ENCODE measurements at places on chromosomes 5 and 9. TPM values are rescaled to one million over a fixed set of nuclear protein-coding genes. Genes with fewer than 3 reads are reported as not detected.

SLC27A4 gene
- total RNA-seq = 30.5 TPM

PNPLA7 gene
- total RNA-seq = 1.6 TPM

PCDHGC5 gene
- total RNA-seq = not detected

AQP7 gene
- not detected for total RNA-seq

MELK gene
- 57.9 TPM for total RNA-seq

MYMK gene
- total RNA-seq = not detected

ENTR1 gene
- 66.4 TPM for total RNA-seq

OSMR gene
- 0.07 TPM for total RNA-seq

DNA sequence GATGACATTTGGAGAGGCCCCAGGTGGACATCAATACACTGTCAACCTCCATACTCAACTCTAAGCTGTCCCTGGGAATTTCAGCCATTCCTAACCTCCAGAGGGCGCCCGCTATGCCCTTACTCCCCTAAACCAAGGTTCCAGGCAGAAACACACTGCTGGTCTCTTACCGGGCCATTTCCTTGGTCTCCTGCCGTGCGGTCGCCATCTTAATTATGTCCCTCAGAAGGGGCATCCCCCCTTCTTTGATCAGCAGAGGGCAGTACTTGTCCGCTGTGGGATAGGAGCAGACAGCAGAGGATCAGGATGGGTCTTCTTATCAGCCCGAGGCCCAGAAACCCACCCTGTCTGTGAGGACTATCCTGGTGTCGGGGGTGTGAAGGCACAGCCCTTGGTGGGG lies 9.3 kb upstream of the ZDHHC12 start:
- no peak for DNase-seq
- no peak overlapping the region for H3K4me3 ChIP-seq
- no peaks in the 10 kb centered on the region for H3K27me3 ChIP-seq
- H3K27ac ChIP-seq = no peak overlapping the region
- H3K36me3 ChIP-seq = peaks cover 5% of the 10 kb centered on the region

GRCh38 chr5:44891116-44891515 lies 82.4 kb downstream of the MRPS30 start:
- peaks cover under 1% of the 10 kb centered on the region for H3K4me1 ChIP-seq
- H3K27me3 ChIP-seq = peaks cover 3% of the 10 kb centered on the region
- no peaks in the 10 kb centered on the region for H3K36me3 ChIP-seq
- no peak for DNase-seq
- no peak overlapping the region for H3K27ac ChIP-seq
- no peak overlapping the region for H3K4me3 ChIP-seq

GRCh38 chr9:80679916-80680315 lies 1009.4 kb downstream of the TLE1 start:
- no peak for DNase-seq
- no peaks in the 10 kb centered on the region for H3K27me3 ChIP-seq
- H3K4me1 ChIP-seq = no peaks in the 10 kb centered on the region
- no peaks in the 10 kb centered on the region for H3K36me3 ChIP-seq
- H3K27ac ChIP-seq = no peak overlapping the region
- no peak overlapping the region for H3K4me3 ChIP-seq

- H3K27ac ChIP-seq = no peak overlapping the region
- H3K4me3 ChIP-seq = no peak overlapping the region
- no peak for DNase-seq
Observed at GRCh38 chr9:121820286-121821005, 169.0 kb downstream of the DAB2IP start.

- H3K4me3 ChIP-seq = no peak overlapping the region
- H3K36me3 ChIP-seq = no peaks in the 10 kb centered on the region
- DNase-seq = no peak
- no peak overlapping the region for H3K27ac ChIP-seq
Observed at GRCh38 chr9:2228641-2229040, 213.5 kb downstream of the SMARCA2 start.

DNA sequence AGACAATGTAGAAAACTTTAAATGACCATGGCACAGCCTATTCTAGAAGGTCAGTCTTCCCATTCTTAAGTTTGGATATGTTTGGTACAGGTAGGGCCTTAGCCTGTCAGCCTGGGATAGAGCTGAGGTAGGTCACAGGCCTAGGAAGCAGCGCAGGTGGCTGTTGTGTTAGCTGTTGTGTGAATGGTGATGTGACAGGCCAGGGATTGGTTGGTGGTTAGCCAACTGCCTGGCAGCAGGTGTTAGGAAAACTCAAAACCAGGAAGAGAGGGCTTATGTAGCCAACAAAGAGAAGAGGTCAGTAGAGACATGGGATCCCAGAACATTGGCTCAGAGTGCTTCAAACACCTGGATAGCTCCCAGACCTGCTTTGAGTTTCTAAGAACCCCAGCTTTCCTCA lies 84.2 kb downstream of the FBXO38 start:
- peaks cover 15% of the 10 kb centered on the region for H3K27me3 ChIP-seq
- H3K4me1 ChIP-seq = no peaks in the 10 kb centered on the region
- H3K36me3 ChIP-seq = no peaks in the 10 kb centered on the region
- no peak for DNase-seq

- H3K27ac ChIP-seq = peak overlapping the region; percentile 98
- peaks cover 43% of the 10 kb centered on the region for H3K36me3 ChIP-seq
- H3K4me1 ChIP-seq = peaks cover 22% of the 10 kb centered on the region
- H3K4me3 ChIP-seq = peak overlapping the region; percentile 99
Observed at GRCh38 chr5:79612667-79613198, 492 bp downstream of the TENT2 start.

GRCh38 chr5:145811834-145812625 lies 23.1 kb downstream of the PRELID2 start:
- no peak for DNase-seq
- no peaks in the 10 kb centered on the region for H3K36me3 ChIP-seq
- H3K4me1 ChIP-seq = no peaks in the 10 kb centered on the region
- no peaks in the 10 kb centered on the region for H3K27me3 ChIP-seq
- H3K4me3 ChIP-seq = no peak overlapping the region

- H3K27me3 ChIP-seq = peaks cover 21% of the 10 kb centered on the region
- peaks cover 11% of the 10 kb centered on the region for H3K4me1 ChIP-seq
- no peak for DNase-seq
- no peak overlapping the region for H3K27ac ChIP-seq
- no peaks in the 10 kb centered on the region for H3K36me3 ChIP-seq
- H3K4me3 ChIP-seq = no peak overlapping the region
Observed at GRCh38 chr5:139263536-139263935, 30.0 kb upstream of the MATR3 start.

GRCh38 chr9:93280661-93281259 lies 96.8 kb downstream of the WNK2 start:
- peaks cover 66% of the 10 kb centered on the region for H3K27me3 ChIP-seq
- no peaks in the 10 kb centered on the region for H3K4me1 ChIP-seq
- no peak overlapping the region for H3K4me3 ChIP-seq
- DNase-seq = no peak

DNA sequence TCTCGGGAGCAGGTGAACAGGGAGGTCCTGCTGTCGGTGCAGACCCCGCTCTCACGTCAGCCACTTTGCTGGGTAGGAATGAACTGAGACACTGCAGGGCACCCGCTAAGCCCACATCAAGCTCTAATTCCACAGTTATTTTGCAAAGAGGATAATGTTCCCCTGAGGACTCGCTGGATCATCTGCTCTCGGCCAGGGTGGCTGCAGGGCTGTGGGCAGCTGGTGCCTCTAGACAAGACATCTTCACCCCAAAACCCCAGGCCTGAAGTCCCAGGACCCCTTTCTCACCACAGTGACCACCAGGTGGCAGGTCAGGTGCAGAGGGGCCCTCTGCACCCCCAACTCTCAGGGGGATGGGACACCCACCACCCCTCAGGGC lies 135.1 kb upstream of the PPP1R26 start:
- H3K4me1 ChIP-seq = no peaks in the 10 kb centered on the region
- no peak for DNase-seq
- no peak overlapping the region for H3K27ac ChIP-seq
- no peaks in the 10 kb centered on the region for H3K36me3 ChIP-seq

DNA sequence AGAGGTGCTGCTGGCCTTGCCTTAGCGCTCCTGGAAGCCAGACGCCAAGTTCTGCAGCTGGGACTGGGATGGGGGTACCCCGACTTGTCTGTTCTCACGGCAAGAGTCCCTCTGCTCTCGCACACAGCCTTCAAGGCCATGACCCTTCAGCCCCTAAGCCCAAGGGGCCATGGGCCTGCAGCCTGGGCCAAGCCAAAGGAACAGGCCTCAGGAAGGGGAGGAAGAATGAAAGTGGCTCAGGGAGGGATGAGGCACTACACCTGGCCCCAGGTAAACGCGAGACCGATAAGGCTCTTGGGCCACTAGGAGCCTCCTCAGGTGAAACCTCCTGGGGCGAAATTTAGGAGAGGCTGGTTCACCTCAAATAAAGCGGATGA lies 3.9 kb downstream of the EBF1 start:
- H3K36me3 ChIP-seq = peaks cover 4% of the 10 kb centered on the region
- H3K27me3 ChIP-seq = peaks cover 76% of the 10 kb centered on the region
- DNase-seq = no peak

DNA sequence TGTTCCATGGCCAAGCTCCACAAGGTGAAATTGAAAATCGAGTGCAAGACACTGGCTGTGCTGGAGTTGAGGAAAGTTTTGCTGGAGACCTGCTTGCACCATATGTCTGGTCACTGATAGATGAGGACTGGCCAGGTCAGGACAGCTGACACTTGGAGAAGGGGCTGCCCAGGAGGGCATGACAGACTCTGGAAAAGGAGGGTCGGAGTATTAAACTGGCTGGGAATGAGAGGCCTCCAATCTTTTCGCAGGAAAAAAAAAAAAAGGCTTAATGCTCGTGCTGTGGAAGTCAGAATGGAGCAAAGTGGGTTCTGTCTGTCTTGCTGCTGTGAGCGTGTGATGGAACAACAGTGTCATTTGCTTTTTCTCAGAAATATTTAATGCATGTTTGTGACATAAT lies 5.5 kb downstream of the TENT4A start:
- peaks cover 46% of the 10 kb centered on the region for H3K36me3 ChIP-seq
- H3K27ac ChIP-seq = peak overlapping the region; percentile 1
- H3K4me3 ChIP-seq = no peak overlapping the region
- no peak for DNase-seq

- DNase-seq = no peak
- H3K36me3 ChIP-seq = peaks cover 17% of the 10 kb centered on the region
- no peak overlapping the region for H3K4me3 ChIP-seq
- H3K4me1 ChIP-seq = no peaks in the 10 kb centered on the region
- H3K27me3 ChIP-seq = no peaks in the 10 kb centered on the region
- no peak overlapping the region for H3K27ac ChIP-seq
Observed at GRCh38 chr5:138918686-138919085, 43.6 kb upstream of the LRRTM2 start.

DNA sequence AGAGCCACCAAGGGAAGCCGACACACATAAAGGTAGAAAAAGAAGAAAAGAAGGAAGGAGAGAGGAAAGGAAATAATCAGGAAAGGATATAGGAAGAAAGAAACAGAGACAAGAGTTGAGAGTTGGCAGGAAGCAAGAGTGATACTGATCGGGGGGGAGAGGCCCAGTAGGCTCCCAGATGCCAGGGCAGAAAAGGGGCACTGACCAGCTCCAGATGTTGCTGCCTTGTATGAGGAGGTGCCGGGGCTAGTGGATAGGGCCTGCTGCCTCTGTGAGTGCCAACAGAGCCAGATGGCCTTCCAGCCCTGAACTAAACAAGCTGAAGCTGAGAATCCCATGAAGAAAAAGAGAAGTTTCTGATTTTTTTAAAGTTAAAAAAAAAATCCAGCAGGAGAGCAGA lies 82.0 kb upstream of the TRIM32 start:
- no peaks in the 10 kb centered on the region for H3K27me3 ChIP-seq
- no peaks in the 10 kb centered on the region for H3K36me3 ChIP-seq
- H3K27ac ChIP-seq = no peak overlapping the region
- DNase-seq = no peak
- no peaks in the 10 kb centered on the region for H3K4me1 ChIP-seq

DNA sequence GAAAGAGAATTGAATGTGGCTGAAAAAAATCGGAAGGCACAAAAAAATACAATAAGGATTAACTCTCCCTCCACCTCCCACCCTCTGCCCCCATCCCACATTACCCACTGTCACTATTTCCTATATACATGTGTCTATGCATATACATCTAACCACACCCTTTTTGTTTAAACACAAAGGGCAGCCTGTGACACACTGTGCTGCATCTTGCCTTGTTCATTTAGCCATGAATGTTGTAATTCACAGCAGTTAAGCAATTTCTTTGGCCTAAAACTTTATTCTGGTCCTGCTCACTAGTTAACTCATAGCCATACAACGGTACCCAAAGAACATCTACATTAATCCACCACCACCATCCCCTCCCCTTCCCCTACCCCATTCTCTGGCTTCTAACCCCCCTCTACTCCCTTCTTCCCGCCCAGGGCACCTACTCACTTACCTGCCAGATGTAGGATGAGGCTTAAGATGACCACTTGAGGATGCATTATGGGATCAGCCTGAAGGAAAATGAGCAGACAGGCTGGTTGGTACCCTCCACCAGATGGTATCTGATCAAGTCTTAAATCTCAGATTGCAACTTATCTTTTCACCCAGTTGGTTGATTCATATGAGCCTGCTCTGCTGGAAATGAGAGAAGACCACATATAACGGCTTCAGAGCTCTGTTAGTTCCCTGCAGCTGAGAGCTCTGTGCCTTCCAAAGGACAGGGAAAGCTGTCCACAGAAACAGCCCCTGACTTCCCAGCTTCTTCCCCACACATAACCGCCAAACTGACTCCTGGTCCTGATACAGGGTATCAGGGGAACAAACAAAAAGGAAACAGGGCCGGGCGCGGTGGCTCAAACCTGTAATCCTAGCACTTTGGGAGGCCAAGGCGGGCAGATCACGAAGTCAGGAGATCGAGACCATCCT lies 1.2 kb downstream of the HAVCR1 start:
- no peaks in the 10 kb centered on the region for H3K27me3 ChIP-seq
- no peaks in the 10 kb centered on the region for H3K36me3 ChIP-seq
- H3K4me3 ChIP-seq = no peak overlapping the region
- no peak overlapping the region for H3K27ac ChIP-seq
- no peak for DNase-seq

DNA sequence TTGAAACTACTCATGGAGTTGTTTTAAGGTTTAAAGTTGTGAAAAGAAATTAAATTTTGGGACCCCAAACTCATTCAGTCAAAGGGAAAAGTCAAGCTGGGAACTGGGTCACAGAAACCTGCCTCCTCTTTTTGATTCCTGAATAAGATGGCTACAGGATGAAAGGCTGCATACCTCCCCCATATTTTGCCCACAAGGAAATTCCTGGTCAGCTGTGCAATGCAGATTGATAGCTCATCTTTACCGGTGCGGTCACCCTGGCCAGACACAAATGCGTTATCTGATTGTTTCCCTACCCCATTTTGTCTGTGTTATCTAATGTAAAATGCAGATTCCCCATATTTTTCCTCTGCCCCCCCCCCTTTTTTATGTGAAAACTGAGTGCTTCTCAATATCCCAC lies 1.3 kb downstream of the HAVCR2 start:
- no peak for DNase-seq
- no peaks in the 10 kb centered on the region for H3K27me3 ChIP-seq
- peaks cover 55% of the 10 kb centered on the region for H3K4me1 ChIP-seq
- H3K4me3 ChIP-seq = peak overlapping the region; percentile 88

Data from activated T-helper 2 cell treated with anti-CD3 and anti-CD28 coated beads, Interferon-gamma antibody, Interleukin-2, Interleukin-4, amounts not matched to agents 10 μg/mL and 5 μg/mL and 100 μg/mL, durations not matched to agents 14 hours and 24 hours and 36 hours (primary cell).